ENCODE measurements at places on chromosomes 6 and 20.
A peak's percentile ranks its signal among the peaks of the same experiment; 100 is the strongest.

DNA sequence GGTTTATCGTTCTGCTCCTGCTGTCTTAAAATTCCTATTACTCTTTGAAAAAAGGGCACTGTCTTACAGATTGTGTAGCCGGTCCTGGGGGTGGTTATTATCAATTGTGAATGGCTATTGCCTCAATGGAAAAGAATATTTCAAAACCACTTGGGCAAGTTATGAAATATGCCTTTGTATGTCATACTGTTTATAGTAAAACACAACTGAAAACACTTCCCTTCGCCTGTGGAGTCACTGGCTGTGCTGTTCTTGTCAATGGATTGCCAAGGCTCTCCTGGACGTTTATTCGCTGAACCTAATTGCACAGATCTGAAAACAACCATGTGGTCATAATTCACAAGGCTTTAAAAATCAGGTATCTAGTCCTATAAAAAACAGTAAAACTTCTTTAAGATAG, 47.8 kb upstream of the TAGAP start:
- DNase-seq, result no peak

DNA sequence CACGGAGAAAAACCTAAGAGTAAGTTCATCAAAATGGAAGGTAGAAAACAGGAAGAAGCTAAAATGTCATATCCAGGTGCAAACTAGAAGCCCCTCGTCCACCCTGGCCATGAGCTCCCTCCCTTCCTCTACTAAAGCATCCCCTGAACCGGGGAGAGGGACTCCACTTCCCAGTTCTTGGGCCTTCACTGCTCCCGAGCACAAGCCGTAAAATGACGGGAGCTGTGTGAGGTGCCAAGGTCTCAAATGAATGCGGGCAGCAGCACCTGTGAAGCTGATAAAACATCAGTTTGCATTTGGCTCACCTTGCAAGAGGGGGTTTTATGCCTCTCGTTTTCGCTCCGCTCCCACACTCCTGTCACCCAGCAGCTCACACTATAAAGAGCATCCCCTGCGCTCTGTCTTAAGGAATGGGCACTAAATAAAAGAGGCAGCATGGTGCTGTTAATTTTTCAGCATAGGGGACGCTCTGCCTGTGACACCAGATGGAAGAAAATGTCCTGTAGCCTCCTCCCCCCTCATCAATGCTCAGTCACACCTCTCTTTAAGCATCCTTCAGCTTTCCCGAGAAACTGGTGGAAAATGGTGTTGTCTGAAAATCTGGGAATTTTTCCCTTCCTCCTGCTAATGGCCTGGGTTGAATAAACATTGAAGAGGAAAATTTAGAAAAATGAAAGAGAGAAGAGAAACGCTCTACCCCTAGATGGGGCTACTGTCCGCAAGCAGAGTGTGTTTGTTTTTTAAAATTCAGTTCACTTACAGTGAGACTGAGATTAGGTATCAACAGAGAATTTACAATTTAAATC, 563.0 kb upstream of the AGPAT4 start:
- DNase-seq, result peak; percentile 1

DNA sequence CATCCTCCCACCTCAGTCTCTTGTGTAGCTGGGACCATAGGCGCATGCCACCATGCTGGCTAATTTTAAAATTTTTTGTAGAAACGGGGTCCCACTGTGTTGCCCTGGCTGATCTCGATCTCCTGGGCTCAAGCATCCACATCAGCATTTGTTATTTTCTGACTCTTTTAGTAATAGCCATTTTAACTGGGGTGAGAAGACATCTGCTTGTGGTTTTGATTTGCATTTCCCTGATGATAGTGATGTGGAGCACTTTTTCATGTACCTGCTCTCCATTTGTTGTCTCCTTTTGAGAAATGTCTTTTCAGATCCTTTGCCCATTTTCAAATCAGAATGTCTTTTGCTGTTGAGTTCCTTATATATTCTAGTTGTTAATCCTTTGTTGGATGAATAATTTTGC, 22.2 kb upstream of the TULP4 start:
- DNase-seq, result no peak

- DNase-seq, result no peak
Measured at GRCh38 chr20:10673176-10673841, 490 bp downstream of the JAG1 start.

- DNase-seq, result no peak
Measured at GRCh38 chr20:25246182-25246999, 1.5 kb upstream of the PYGB start.

- DNase-seq, result no peak
Measured at GRCh38 chr6:68873236-68873635, 238.2 kb downstream of the ADGRB3 start.

- DNase-seq, result no peak
Measured at GRCh38 chr20:44398335-44398734, 42.8 kb downstream of the HNF4A start.

GRCh38 chr6:52610745-52611355, 34.0 kb upstream of the TRAM2 start:
- DNase-seq, result no peak

GRCh38 chr6:73107016-73107415, 118.3 kb downstream of the KHDC1L start:
- DNase-seq, result no peak

GRCh38 chr6:36487698-36488097, 44.9 kb downstream of the KCTD20 start:
- no peak for DNase-seq

GRCh38 chr6:22892452-22892851, 323.1 kb downstream of the HDGFL1 start:
- peak; percentile 98 for DNase-seq

DNA sequence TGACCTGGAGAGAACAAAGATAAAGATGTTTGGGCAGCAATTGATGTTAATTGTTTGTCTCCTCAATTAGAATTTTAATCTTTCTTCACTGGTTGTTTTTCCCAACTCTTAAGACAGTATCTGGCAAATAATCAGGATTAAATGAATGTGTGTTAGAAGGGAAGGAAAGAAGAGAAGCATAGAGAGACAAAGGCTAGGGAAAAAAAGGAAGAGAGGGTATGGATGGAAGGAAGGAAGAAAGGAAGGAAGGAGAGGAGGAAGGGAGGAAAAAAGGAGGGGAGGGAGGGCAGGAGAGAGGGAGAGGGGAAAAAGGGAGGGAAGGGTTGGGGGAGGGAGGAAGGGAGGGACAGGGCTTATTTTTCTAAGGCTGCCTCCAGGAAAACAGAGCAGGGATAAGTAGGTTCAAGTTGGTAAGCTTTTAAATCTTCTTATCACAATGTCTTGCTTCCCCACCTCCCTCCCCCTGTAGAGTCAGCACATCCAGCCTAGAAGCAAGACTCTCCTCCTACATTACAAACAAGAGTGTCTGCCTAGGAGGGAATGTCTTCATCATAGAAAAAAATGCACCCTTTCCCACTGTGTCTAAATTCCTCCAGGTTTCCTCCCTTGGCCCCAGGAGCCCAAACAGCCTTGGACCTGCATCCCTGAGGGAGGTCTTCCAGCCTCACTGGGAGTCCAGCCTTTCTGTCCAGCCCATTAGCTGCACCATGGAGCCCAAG, 447.8 kb upstream of the JARID2 start:
- no peak for DNase-seq

DNA sequence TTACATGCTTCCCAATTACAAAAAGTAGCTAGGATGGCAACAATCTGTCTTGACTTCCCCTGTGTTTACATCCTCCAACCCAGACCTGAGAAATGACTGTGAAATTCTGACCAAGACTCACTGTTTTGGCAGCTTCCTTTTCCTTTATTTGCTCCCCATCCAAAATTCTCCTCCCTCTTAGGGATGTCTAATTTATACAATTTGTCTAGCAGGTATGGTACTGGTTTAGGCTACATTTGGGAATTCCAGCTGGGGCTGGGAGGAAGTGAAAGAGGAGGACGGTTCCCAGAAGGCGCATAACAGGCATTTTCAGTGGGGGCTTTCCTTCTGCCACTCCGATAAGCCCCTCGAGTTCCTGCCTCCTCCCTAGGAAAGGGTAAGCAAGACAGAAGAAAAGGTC, 231.5 kb upstream of the BTBD3 start:
- no peak for DNase-seq

- no peak for DNase-seq
Measured at GRCh38 chr20:43460172-43460829, 2.6 kb downstream of the SRSF6 start.

DNA sequence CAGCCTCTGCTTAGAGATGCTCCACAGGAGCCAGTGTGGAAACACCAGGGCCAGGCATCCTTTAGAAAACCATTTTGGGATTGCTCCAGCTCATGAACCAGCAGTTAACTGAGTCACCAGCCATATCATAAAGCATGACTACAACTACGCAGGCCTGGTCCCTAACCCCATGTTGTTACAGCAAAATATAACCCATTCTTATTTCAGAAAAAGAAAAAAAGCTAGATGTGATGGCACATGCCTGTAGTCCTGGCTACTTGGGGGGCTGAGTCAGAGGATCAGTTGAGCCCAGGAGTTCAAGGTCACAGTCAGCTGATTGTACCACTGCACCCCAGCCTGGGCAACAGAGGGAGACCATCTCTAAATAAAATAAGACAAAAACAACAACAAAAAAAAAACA, 36.8 kb downstream of the C6orf15 start:
- DNase-seq, result no peak

- DNase-seq, result no peak
Measured at GRCh38 chr6:69848552-69848951, 17.8 kb upstream of the COL19A1 start.

GRCh38 chr6:109292420-109292819, 89.8 kb downstream of the CD164 start:
- DNase-seq, result no peak

DNA sequence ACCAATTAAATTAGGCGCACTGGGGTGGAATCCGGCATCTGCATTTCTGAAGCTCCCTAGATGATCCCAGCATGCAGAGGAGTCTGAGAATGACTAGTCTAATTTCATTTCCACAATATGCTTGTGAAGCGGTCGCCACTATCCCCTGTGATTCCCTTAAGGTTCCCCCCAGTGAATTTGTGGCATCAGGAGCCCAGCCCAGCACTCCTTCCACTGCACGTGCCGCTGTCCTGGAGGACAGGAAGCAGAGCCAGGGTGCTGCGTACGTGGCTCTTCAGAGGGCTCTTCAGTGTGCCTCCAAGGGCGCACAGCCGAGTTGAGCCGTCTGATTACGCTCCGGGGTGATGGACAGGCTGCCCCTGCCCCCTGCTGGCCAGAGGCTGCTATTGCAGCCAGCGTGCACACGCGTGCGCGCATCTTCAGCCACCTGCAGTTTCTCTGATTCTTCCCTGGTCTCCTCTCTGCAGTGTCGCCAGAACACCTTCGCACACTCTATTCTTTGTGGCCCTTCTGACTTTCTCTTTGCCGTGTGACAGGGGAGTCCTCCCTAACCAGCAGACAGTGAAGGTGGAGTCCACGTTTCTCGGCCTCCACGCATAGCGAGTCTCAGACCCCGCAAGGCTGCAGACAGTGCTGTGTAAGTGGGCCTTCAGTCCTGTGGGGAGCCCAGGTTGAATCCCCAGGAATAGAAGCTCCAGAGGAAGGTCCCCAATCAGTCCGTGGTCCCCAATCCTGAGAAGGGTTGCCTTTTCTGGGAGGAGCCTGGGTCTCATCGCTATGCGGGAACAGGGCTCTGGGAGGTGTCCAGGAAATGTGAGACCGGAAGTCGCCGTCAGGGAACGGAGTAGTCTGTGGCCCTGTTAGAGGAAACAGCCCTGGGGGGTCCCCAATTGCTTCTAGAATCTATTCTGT, 16.5 kb upstream of the NCR2 start:
- peak; percentile 12 for DNase-seq

DNA sequence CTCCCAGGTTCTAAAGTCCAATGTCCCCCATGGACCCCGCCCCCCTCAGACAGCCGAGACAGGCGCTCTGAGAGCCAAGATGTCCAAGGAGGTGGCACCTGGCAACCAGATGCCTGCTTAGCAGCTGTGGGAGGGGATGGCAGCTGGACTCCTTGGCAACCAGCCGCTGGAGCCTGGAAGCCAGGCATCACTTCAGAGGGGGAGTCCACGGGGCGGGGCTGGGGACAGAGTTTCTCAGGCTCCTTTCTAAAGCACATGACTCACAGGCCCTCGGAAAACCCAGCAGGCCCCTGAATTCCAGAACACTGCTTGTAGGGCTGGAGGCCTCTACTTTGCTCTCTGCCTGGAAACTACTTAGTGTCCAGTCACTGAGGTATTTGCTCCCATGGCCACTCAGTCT, 51.5 kb downstream of the PREX1 start:
- no peak for DNase-seq

DNA sequence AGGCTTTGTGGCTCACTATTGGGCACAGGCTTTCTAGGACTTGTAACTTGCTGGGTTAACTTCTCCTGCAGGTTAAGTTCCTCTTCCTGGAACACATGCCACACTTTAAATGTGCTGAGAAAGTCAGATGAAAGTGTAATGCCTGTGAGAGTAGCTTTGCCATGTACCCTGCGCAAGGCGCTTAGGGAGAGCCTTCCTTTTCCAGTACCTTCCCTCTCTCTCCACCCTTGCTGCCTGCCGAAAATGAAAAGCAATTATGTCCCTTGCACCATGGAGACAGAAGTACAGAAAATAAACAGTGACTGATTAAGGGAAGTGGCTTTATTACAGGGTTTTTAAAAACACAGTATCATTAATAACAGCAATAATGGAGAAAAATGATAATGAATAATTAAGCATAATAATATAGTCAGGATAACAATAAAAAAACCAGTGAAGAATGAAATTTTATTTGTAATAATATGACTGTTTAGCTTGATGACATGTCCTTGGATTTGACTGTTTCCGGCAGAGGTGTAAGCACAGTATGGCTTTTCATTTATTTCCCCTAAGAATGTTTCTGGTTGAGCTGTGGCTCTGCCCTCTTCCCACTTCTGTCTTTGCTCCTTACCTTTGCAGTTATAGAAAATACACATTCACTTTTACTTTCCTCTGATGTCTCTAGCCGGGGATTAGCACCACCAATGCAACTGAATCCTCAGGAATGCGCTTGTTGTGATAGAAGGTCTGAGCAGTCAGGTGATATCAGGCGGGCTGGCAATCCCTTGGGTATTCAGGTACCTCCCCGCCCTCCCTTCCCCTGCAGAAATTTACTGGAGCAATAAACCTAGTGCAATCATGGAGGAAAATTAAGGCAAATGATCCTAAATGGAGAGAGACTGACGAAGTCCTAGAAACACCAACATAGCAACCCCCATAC, 472.3 kb upstream of the CITED2 start:
- DNase-seq, result no peak

DNA sequence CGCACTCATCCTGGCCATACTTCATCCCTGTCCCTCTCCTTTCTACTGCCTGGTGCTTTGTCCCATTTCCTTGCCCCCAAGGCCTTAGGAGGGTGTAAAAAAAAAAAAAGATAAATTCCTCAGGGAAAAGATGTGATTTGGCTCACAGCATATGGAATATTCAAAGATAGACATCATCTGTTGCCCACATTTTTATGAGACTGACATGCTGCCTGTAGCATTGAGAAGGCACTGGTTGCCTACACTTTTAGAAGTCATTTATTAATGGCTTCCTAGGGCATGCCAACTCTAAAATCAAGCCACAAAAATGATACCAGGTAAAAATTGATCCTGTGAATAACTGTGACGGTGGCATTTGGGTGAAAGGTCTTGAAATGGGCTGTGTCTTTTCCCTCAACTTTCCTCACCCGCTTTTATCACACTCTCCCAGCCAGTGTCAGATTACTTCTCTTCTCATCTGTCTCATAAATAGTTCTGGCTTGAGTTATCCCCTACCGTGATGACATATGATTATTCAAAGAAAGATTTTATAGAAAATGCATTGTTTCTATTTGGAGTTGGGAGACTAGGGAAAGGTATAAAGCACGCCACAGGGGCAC, 139.4 kb downstream of the CARMIL1 start:
- DNase-seq, result no peak
